ENCODE measurements at places on chromosomes 3 and 15.

DNA sequence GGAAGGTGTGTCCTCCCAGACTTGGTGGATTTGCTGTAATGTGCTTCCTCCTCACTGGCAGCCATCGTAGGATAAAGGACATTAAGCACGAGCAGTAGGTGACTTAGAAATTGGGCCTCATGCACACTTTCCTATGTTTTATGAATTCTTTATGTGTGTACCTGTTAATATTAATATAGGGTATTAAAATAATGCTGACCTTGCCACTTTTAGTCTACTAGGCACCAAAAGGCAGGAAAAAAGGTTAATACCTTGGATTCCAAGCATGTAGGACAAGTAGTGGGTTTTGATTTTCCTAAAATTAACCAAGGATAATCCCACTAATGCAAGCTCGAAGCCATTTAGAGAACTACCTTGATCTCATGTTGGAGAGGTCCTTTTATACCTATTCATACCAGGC lies 55.9 kb downstream of the ADAMTSL3 start:
- DNase-seq = no peak

- DNase-seq = peak; percentile 74
These were observed 65.5 kb downstream of the GALK2 start for GRCh38 chr15:49235446-49236124.

DNA sequence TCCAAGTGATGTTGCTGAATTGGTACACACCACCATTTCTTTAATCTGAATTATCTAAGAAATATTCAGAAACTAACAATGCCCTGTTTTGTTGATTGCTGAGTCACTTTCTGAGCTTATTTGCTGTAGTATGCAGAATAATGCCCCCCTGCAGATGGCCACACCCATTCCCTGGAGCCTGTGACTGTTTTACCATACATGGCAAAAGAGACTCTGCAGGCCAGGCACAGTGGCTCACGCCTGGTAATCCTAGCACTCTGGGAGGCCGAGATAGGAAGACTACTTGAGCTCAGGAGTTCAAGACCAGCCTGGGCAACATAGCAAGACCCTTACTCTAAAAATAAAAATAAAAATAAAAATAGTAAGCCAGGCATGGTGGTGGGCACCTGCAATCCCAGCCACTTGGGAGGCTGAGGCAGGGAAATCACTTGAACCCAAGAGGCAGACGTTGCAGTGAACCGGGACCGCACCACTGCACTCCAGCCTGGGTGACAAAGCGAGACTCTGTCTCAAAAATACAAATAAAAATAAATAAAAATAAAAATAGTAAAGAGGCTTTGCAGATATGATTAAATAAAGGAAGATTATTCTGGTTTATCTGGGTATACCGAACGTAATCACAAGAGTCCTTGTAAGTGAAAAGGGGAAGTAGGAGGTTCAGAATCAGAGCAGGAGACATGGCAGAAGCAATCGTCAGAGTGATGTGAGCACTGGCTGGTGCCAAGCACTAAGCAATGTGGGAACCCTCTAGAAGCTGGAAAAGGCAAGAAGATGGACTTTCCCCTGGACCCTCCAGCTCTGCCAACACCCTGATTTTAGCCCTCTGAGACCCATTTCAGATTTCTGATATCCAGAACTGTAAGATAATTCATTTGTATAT lies 19.0 kb downstream of the PCYT1A start:
- no peak for DNase-seq

DNA sequence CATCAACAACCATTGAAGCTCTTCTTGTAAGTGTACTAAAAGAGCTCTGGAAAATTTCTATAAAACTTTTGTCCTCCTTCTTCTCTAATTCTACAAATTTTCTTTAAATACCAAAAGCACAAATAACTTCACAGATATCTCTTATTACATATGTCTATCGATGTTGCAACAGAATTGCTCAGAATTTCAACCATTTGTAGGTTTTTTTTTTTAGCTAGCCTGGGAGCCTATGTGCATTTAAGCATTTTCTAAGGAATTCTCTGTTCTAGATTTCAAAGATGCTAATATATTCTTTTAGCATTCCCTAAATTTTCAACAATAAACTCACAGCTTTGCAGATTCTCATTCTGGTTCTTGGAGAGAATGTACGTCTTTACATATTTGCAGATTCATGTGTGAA lies 774.3 kb upstream of the NR2F2 start:
- no peak for DNase-seq

GRCh38 chr3:101998256-101998926 lies 149.1 kb downstream of the NFKBIZ start:
- no peak for DNase-seq

DNA sequence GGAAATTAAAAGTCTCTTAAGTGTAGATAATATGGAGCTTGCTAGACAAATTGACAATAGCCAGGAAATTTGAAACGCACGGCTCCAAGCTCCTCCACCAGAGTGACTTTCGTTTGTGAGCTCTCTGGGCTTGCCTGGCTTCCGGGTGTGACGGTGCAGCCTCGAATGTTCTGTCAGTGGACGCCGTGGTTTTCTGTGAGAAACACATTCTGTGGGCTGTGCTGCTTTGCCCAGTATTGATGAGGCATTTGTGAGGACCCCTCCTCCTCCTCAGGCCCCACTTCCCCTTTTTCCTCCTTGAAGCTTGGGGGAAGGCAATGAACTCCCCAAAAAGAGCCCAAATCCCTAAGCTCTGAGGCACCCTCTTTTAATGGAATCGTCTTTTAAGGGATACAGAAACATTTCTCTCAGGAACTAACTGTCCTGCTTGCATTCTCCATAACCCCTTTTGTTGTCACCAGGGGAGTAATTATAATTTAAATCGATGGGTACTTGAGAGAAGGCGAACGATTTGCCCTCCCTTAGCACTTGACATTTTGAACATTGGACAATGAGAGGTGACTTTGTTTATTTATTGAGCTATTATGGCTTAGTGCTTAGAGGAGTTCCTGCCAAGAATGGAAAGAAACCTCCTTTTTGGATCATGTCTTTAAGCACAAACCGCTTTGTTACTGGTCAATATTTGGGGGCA lies 40.8 kb downstream of the POLR2M start:
- DNase-seq = no peak

DNA sequence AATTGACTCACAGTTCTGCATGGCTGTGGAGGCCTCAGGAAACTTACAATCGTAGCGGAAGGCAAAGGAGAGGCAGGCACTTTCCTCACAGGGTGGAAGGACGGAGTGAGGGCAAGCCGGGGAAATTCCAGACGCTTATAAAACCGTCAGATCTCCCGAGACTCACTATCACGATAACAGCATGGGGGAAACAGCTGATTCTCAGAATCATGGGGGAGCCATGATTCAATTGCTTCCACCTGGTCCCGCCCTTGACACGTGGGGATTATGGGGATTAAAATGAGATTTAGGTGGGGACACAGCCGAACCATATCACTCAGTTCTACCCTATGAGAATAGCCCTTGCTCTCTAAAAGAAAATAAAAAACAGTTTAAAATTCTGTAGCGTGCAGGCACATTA lies 13.4 kb upstream of the SYNPR start:
- no peak for DNase-seq

- no peak for DNase-seq
These were observed 13.0 kb upstream of the UBR1 start for GRCh38 chr15:43118829-43119228.

GRCh38 chr15:50075319-50075718 lies 43.7 kb downstream of the ATP8B4 start:
- DNase-seq = no peak

DNA sequence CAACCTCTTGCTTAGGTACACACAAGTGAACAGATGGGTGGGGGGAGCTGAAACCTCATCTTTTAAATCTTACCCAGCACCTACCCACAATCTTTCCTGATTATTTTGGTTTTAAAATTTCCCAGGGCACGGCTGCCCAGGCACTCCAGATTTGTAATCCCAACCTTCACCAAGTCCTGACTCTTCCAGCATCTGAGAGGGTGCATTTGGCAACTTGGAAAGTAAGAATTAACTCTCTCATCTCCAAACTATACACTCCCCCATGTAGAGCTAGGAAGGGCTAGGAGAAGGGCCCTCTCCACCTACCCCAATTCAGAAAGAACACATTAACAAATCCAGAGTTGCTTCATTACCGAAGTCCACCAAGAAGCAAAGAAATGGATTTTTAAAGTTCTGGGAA lies 41.7 kb upstream of the PRICKLE2 start:
- no peak for DNase-seq

GRCh38 chr3:179148616-179149405 lies 654 bp downstream of the PIK3CA start:
- no peak for DNase-seq

GRCh38 chr3:185851046-185851445 lies 26.2 kb upstream of the IGF2BP2 start:
- no peak for DNase-seq

DNA sequence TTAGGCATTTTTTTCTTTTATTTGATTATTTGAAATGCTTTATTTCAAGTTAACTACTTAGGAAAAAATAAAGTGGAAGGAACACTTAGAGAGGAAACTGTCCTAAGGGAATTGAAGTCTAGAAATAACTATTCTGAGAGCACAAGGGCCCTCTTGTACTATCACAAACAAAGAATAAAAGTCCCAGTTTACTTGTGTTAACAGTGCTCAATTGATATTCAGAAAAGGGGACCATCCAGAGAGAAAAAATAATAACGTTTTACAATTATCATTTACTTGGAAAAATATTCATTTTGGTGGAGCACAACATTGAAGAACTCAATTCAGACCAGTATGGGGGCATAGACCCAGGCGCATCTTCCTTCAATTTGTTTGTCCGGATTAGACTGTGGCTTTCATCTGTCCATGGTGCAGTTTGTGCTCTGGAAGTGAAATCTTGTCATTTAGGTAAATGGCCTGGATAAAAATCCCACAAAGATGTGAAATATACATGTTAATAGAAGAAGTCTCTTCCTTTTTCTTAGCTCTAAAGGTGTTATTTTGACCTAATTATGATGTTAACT lies 54.5 kb upstream of the SAMMSON start:
- no peak for DNase-seq

- DNase-seq = no peak
These were observed 69.1 kb downstream of the P3H2 start for GRCh38 chr3:190051641-190052040.

DNA sequence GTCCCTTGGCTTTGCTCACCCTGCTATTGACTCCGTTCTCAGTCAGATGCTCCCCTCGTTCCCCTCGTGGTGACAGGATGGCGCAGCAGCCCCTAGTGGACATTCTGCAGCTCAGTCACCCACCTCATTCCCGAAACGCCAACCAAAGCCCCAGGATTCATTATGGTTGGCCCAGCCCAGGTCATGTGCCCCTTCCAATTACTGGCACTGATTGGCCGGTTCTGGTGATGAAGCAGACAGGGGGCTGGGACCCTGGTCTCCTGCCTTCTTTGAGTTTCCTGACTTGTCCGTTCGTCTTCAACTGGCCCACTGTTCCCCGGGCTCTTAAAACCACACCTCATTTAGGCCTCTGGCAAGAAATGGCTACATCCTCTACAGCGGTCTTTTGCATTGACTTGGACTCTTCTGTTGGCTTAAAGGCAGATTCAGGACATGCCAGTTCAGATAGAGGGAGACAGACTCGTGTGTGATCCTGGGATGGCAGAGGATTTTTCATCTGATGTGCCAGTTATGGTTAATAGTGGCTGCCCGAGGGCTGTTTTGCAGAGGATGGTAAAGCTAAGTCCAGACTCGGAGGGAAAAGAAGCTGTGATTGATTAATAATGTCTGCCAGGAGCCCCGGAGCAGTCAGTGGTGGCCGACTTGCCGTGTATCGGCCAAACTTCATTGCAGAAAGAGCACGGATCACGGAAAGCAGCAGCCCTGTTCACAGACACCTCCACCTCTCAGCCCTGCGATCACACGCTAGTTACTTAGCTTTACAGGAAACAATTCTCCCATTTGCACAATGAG lies 37.8 kb downstream of the LSM3 start:
- DNase-seq = no peak

GRCh38 chr3:170228093-170228766 lies 6.0 kb downstream of the PRKCI start:
- no peak for DNase-seq

GRCh38 chr3:104750581-104750980 lies 616.1 kb upstream of the ALCAM start:
- DNase-seq = no peak

All from HS-5 (cell line).